ENCODE measurements at places on chromosomes 1 and 21. TPM values are rescaled to one million over a fixed set of nuclear protein-coding genes. Genes with fewer than 3 reads are reported as not detected.

DNA sequence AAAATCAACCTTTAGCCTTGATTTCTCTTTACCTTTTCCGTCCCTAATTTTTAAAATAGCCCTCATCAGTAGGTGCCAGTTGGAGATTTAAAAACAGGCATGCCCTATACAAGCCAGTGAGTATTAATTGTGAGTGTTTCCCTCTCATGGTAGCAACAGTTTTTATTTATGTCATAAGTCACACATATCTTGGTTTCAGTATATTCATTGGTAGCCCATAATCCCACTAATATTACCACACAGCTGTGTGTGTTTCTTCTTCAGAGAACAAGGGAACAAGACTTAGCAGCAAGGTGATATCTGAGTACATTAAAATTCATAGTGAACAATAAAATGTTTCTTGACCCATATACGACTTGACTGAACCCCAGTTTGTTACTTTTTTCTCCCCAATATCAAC is 68.6 kb upstream of the HSPA13 start:
- H3K36me3 ChIP-seq, result no peaks in the 10 kb centered on the region
- H3K27me3 ChIP-seq, result no peaks in the 10 kb centered on the region
- DNase-seq, result no peak

GNG12 gene
- 26.1 TPM for total RNA-seq

- no peak overlapping the region for H3K27ac ChIP-seq
- H3K36me3 ChIP-seq, result no peaks in the 10 kb centered on the region
- DNase-seq, result no peak
- H3K4me3 ChIP-seq, result no peak overlapping the region
These were observed 101.8 kb upstream of the LPGAT1 start for GRCh38 chr1:211932231-211932932.

- no peaks in the 10 kb centered on the region for H3K27me3 ChIP-seq
- no peak overlapping the region for H3K27ac ChIP-seq
- peaks cover 4% of the 10 kb centered on the region for H3K4me1 ChIP-seq
- H3K36me3 ChIP-seq, result no peaks in the 10 kb centered on the region
- no peak overlapping the region for H3K4me3 ChIP-seq
These were observed 28.2 kb upstream of the CRNN start for GRCh38 chr1:152442301-152442700.

- H3K4me1 ChIP-seq, result no peaks in the 10 kb centered on the region
- H3K4me3 ChIP-seq, result no peak overlapping the region
- no peak for DNase-seq
- no peak overlapping the region for H3K27ac ChIP-seq
- H3K27me3 ChIP-seq, result no peaks in the 10 kb centered on the region
- no peaks in the 10 kb centered on the region for H3K36me3 ChIP-seq
These were observed 25.8 kb upstream of the KCNE1 start for GRCh38 chr21:34537838-34538237.

MFSD2A gene
- total RNA-seq, result 294 TPM

EDN2 gene
- not detected for total RNA-seq

DNA sequence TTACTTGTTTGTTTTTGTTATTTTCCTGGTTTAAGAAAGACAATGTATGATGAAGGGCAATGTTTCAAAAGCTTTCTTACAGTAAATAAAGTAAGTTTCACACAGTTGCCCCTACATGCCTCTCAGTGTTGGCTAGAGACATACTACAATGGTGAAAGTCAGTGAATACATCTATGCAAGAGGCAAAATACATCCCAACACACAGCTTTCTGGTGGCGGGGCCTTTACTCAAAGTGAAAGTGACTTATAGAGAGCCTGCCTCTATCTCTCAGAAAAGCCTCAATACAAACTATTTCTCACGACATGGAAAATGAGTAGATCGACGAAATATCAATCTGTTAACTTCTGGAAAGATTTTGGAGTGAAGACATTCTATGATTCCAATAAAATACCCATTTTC is 122.3 kb downstream of the SLC30A10 start:
- H3K27ac ChIP-seq, result no peak overlapping the region
- no peak overlapping the region for H3K4me3 ChIP-seq
- H3K4me1 ChIP-seq, result no peaks in the 10 kb centered on the region
- no peak for DNase-seq

DNA sequence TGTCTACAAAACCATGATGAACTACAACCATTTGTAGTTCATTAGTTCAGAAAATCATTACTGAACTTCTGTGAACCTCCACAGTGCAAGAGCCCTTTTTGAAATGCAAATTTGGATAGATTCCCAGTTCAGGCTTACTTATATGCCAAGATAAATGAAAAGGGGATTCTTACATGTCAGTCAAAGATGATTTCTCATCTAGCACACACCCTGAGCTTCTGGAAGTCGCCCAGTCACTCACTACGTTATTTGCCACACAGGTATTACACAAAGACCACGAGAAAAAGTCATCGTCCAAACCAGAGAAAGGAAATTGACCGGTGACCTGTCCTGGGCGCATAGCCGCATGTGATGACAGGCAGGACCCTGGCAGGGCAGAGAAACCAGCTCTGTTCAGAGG is 41.8 kb downstream of the ETS2 start:
- H3K4me3 ChIP-seq, result no peak overlapping the region
- no peaks in the 10 kb centered on the region for H3K27me3 ChIP-seq
- H3K27ac ChIP-seq, result peak overlapping the region; percentile 81
- no peaks in the 10 kb centered on the region for H3K36me3 ChIP-seq
- peaks cover 5% of the 10 kb centered on the region for H3K4me1 ChIP-seq

GRCh38 chr1:60461925-60462595 is 388.5 kb upstream of the C1orf87 start:
- no peak overlapping the region for H3K4me3 ChIP-seq
- H3K4me1 ChIP-seq, result no peaks in the 10 kb centered on the region
- no peak for DNase-seq

CCDC190 gene
- not detected for total RNA-seq

DNA sequence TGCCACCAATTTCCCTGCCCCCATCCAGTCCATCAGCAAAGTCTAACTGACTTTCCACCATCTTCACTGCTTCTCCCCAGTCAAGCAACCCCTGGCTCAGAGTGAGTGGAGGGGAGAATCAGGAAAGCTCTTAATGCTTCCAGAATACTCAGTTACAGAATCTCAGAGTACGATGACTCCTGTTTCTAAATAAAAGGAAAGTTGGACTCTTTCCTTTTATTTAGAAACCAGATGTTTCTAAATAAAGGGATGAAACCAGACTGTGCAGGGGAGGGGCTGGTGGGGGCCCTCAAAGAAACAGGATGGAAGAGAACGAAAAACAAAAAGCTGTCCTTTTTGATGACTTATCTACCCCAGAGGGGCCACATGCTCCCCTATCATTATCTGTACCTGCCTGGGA is 85.2 kb upstream of the PPM1J start:
- peaks cover 7% of the 10 kb centered on the region for H3K4me1 ChIP-seq
- DNase-seq, result no peak
- H3K27ac ChIP-seq, result no peak overlapping the region
- no peaks in the 10 kb centered on the region for H3K27me3 ChIP-seq
- no peak overlapping the region for H3K4me3 ChIP-seq
- no peaks in the 10 kb centered on the region for H3K36me3 ChIP-seq

AQP10 gene
- total RNA-seq, result not detected

OR14K1 gene
- total RNA-seq, result not detected

- H3K4me3 ChIP-seq, result no peak overlapping the region
- H3K4me1 ChIP-seq, result peaks cover 40% of the 10 kb centered on the region
- no peaks in the 10 kb centered on the region for H3K27me3 ChIP-seq
- peak overlapping the region; percentile 46 for H3K27ac ChIP-seq
These were observed 340.6 kb downstream of the SRGAP2C start for GRCh38 chr1:121525355-121525754.

GRCh38 chr1:147815503-147815902 is 55.1 kb upstream of the GJA5 start:
- no peak overlapping the region for H3K27ac ChIP-seq
- H3K36me3 ChIP-seq, result no peaks in the 10 kb centered on the region
- H3K27me3 ChIP-seq, result no peaks in the 10 kb centered on the region
- no peak for DNase-seq
- no peaks in the 10 kb centered on the region for H3K4me1 ChIP-seq
- no peak overlapping the region for H3K4me3 ChIP-seq

TRIM17 gene
- 0.08 TPM for total RNA-seq

DNA sequence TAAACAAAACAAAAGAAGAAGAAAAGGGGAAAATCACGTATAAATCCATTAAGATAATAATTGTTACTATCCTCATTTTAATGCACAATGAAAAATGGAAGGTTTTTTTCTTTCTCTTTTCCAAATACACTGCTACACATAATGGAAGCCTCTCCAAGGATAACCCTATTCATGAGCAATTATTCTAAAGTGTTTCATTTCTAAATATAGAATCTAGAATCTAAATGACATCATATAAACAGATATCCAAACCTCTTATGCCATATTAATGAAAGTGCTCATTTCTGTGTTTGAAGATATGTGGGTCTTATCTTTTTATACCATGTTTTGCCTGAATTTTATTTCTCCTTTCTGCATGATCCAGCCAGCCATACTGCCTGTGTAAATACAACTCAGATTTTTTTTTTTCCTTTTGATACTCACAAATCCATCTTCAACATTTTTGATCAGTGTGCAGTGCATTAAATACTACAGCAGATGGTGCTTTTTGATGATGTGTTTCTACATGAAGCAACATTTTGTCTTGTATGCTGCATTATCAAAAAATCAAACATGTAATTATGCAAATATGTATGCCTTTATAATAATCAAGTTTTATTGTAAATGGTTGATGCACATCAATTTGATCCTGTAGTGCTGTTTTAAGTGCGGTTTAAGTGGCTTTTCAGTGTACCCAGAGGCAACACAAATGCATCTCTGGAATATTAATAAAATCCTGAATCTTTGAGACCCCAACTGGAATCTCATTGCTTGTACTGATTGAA is 625.6 kb upstream of the PTBP2 start:
- no peaks in the 10 kb centered on the region for H3K4me1 ChIP-seq
- no peaks in the 10 kb centered on the region for H3K27me3 ChIP-seq
- H3K27ac ChIP-seq, result no peak overlapping the region
- no peak for DNase-seq

STUM gene
- total RNA-seq, result 0.14 TPM

GRCh38 chr1:62295921-62296491 is 23.2 kb downstream of the KANK4 start:
- H3K27ac ChIP-seq, result no peak overlapping the region
- no peaks in the 10 kb centered on the region for H3K27me3 ChIP-seq
- no peak for DNase-seq

DNA sequence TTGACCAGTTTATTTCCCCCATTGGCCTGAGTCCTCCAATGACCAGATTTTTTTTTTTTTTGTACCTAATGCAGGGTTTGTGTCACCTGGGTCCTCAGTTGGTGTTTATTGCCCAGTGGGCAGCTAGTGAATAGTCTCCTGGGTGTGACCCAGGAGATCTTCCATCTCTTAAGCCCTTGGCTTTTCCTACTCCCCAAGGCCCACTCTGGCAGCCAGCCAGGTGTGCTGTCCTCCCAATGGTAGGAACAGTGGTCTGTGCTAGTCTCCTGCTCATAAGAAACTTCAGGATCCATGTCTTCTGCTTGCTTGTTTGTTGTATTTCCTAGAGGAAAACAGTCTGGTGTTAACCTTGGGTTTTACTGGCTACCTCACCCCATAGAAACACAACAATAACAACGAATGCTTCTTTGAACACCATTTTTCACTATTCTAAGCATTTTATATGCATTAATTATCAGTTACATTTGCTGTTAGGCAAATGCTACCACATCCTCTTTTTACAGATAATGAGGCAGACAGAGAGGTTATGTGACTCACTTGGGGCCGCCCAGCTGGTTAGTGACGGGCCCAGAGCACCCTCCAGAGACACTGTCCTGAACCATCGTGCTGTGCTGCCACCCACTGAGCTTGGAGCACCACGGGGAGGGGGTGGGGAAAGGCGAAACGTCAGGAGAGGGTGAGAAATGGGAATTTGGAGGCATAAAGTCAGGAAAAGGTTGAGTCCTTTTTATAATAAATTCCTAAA is 107.5 kb downstream of the HIVEP3 start:
- no peaks in the 10 kb centered on the region for H3K4me1 ChIP-seq
- no peaks in the 10 kb centered on the region for H3K27me3 ChIP-seq
- H3K27ac ChIP-seq, result no peak overlapping the region
- no peak for DNase-seq
- no peak overlapping the region for H3K4me3 ChIP-seq

UTS2 gene
- total RNA-seq, result not detected

DNA sequence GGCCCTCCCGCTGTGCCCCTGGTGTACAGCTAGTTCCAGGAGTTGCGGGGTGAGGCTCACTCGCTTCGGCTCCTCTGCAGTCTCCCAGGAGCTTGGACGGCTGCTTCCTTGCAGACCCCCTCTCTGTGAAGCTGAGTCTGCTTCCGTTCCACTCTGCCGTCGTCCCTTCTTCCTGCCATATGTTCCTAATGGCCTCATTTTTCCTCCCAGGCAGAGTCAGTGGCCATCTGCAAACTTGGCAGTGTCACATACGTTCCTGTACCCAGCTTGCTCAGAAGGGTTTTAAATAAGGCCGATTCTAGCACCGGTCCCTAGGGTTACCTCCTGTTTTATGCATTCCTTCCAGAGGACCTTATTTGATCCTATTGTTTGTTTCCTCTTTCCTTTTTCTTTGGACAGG is 21.3 kb downstream of the ACTL8 start:
- H3K27me3 ChIP-seq, result peaks cover 4% of the 10 kb centered on the region
- DNase-seq, result no peak
- no peaks in the 10 kb centered on the region for H3K4me1 ChIP-seq
- H3K27ac ChIP-seq, result no peak overlapping the region
- H3K36me3 ChIP-seq, result no peaks in the 10 kb centered on the region

OR6K3 gene
- 0.19 TPM for total RNA-seq

DNA sequence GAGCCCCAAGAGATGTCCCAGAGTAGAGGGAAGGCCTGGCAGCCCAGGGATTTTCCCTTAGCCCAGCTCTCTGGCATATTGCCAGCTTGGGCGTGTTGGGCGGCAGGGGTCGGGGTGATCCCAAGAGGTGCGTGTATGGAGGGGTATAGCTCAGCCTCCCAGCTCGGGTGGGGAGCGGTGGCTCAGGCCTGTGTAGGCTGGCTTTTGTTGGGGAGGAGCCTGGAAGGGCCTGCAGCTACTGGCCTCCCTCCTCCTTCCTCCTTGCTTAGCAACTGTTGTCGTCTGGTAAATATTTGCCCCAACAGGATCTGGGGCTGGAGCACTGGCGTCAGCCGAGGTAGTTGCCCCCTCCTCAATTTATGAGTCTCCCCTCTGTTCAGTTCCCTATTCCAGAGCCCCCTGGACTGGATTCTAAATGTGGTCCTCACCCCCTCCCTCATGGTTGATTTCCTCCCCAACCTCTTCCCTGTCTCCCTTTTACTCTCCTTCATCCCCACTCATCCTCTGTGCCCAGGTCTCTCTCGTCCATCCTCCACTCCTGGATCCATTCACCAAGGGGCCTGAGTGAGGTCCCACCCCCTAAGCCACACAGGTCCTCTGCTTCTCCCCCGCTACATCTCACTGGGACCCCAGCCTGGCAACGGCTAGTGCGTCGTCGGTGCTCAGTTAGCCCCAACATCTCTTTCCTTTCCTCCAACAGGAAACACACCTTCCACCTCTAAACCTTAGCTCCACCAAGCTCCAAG is 10.3 kb upstream of the LMNA start:
- H3K4me1 ChIP-seq, result peaks cover 10% of the 10 kb centered on the region
- peak overlapping the region; percentile 88 for H3K27ac ChIP-seq
- no peaks in the 10 kb centered on the region for H3K36me3 ChIP-seq

Measured in liver (tissue), 10 donors.